NCI-H345 (cell line): ENCODE measurements at places on chromosomes 6 and 20.
A peak's percentile ranks its signal among the peaks of the same experiment; 100 is the strongest.

GRCh38 chr6:25053875-25054371, 118.2 kb upstream of the RIPOR2 start:
- DNase-seq: no peak

DNA sequence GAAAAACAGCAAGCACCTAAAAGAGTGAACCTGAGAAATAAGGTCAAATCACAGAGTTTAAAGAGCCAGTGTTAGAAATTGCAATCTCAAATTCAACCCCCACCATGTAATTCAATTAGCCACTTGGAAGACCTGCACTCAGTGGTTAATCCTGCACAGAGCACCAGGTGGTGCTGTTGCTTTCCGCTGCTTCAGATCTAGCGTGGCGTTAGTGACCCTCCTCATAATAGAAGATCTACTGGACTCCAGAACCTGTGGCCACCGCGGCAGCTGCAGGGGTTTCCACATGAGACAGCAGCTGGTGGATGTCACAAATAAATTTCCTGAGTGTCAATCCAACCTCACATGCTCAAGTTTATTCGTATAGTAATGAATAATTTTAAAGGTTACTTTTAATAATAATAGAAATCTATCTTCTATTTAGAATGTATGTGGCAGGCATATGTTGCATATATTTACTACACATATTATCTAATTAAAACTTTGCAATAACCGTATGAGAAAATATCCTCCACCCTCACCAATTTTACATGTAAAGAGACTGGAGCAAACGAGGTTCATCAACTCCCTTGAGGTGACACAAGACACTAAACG, 84.4 kb downstream of the SYNE1 start:
- DNase-seq: peak; percentile 16

DNA sequence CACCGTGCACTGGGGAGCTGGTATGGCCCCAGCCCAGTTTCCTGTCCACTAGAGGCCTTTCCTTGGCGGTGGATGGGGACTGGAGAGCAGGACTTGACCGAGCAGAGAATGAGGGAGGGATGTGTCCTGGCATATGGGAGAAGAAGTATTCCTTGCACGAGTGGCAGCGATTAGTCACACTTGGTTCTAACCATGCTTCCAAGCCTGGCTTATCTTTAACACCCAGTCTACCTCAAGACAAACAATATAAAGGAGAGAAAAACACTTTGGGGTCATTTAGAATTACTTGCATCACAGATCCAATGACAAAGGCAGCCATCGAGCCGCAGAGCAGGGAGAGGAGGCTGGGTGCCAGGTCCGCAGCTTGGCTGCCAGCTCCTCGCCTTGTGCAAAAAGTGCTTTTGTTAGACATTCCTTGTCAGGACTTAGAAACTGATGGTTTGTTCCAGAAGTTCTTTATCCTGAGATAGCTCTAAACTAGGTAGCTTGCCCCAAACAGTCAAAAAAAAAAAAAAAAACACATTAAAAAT, 214.9 kb upstream of the GMDS start:
- no peak for DNase-seq

GRCh38 chr6:140203661-140204147, 829.3 kb upstream of the CITED2 start:
- peak; percentile 65 for DNase-seq

DNA sequence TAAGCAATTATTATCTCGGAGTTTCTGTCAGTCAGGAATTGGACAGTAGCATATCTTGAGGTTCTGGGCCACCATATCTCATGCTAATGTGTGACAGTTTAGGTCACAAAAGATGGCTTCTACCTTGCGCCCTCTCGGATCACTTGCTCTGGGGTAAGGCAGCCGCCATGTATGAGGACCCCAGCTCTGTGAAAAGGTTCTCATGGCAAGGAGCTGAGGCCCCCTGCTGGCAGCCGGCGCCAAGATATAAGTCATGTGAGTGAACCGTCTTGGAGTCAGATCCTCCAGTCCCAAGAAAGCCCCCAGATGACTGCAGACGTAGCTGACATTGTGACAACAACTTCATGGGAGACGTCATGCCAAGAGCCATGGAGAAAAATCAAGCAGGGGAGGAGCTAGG, 670.8 kb downstream of the KIF16B start:
- DNase-seq: no peak

- no peak for DNase-seq
These were observed 3.7 kb downstream of the AGPAT4 start for GRCh38 chr6:161270116-161270515.
